HAP-1 (cell line): ENCODE measurements at places on chromosomes 2 and 18.

DNA sequence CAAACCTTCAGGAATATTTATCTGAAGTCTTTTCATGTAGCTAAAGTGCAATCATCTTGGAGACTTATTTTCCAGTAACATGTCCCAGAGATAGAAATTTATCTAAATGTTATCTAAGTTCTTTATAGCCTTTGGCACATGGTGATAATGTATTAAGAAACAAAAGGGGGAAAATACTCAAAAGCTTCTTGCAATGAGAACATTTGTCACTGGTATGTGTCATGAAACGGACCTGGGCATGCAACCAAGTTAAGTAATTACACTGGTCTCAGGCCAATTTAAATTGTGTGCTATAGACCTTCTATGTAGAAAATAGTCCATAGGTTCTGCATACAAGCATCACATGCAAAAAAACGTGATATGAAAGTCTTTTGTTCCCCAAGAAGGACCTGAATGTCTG lies 136.2 kb downstream of the SLC8A1 start:
- DNase-seq: no peak

GRCh38 chr18:61892683-61893308 lies at the start of gene RNF152:
Gene RNF152 (minus strand): TSS chr18:61893007. CDS start chr18:61816463, 76,544 bp downstream.
- peak; percentile 81 for DNase-seq

GRCh38 chr2:42193722-42194187 lies 24.6 kb downstream of the EML4 start:
- DNase-seq: no peak

DNA sequence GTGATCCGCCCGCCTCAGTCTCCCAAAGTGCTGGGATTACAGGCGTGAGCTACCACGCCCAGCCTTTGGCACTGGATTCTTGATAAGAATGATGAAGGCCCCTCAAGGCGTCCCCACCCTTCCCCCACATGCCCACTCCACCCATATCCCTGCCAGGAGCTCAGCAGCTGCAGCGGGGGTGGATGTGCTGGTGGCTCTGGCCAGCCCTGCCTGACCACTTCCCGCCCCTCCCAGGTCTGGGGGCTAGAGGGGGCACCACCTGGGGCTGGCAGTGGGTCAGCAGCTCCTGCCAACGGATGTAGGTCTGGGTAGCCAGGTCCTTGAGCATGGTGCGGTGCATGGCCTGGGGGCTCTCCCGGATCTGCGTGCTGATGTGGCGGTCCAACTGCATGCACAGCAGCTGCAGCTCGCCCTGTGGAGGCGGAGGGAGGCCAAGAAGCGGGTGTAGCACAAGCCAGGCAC lies 7.8 kb upstream of the SEMA4C start:
- DNase-seq: no peak

- no peak for DNase-seq
Measured at GRCh38 chr18:44799907-44800421, 119.3 kb downstream of the SETBP1 start.

GRCh38 chr2:53040536-53041229 lies 726.9 kb upstream of the CHAC2 start:
- no peak for DNase-seq
